WERI-Rb-1 (cell line): ENCODE measurements at places on chromosomes 1 and 21.

DNA sequence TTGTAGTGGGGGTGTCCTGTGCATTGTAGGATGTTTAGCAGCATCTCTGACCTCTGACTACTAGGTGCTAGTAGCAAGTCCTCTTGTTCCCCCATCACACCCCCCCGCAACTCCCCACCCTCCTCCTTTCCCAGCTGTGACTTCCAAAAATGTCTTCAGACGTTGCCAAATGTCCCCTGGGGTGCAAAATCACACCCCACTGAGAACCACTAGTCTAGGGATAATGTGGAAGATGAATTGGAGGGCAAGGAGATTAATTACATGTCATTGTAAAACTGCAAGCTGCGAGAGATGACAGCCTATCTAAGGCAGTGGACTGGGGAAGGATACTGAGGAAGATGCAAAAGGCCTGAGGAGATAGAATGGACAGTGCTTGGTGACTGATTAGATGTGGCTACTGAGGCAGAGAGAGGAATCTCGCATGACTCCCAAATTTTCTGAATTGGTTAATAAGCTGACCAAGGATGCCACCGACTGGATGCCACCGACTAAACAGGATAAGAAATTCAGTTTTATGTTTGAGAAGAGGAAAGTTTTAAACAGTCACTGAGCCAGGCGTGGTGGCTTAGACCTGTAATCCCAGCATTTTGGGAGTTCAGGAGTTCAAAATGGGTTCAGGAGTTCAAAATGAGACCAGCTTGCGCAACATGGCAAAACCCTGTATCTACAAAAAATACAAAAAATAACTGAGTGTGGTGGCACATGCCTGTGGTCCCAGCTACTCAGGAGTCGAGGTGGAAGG lies 3.1 kb upstream of the JAK1 start:
- no peak for DNase-seq

GRCh38 chr1:224534731-224535130 lies 81.4 kb upstream of the CNIH3 start:
- no peak for DNase-seq

DNA sequence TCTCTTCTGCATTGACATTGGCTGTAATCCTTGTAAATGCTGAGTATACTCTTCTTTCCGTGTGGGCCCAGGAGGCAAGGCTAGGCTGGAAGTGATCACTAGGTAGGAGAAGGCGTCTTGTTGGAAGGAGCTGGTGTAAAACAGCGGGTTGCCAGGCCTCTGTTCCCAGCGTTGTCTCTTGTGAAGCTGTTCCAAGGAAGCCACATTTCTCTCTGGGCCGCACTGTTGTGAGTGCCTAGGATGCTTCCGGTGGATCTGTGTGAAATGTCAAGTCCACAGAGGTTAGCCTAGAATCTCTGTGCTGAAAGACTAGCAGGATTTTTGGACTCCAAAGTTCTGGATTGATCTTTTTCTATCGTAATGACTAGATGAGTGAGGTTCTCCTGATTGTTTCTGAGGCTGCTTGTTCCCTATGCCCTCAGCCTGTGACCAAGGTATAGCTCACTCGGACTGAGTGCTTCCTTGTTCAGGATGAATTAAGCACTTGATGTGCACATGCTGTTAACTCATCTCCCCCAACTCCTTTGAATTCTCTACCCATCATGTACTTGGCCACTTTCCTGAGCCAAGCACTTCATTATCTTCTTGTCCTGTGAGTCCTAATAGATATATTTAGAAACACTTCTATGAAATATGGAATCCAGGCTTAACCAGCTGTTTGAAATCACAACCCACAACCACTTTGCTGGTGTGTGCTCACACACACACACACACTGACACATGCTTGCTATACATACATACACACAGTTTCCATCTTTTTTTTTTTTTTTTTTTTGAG lies 63.3 kb downstream of the PBX1 start:
- DNase-seq: no peak

DNA sequence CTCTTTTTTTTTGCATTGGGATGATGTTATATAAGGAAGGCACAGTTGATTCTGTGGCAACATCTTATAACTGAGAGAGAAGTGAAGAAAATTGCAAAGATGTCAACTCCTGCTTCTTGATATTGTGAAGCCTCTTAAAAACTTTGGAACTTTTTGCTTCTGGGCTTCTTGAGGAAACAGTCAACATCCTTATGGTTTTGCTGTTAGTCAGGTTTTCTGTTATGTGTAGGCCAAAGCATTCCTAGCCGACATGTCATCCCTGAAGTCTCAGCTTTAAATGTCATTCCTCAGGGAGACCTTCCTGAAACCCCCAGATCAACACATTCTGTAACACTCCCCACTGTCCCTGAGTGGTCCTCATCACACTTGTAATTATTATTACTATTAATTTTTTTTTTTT lies 12.6 kb downstream of the FALEC start:
- no peak for DNase-seq

GRCh38 chr1:112444269-112444668 lies 48.3 kb downstream of the CTTNBP2NL start:
- DNase-seq: no peak

DNA sequence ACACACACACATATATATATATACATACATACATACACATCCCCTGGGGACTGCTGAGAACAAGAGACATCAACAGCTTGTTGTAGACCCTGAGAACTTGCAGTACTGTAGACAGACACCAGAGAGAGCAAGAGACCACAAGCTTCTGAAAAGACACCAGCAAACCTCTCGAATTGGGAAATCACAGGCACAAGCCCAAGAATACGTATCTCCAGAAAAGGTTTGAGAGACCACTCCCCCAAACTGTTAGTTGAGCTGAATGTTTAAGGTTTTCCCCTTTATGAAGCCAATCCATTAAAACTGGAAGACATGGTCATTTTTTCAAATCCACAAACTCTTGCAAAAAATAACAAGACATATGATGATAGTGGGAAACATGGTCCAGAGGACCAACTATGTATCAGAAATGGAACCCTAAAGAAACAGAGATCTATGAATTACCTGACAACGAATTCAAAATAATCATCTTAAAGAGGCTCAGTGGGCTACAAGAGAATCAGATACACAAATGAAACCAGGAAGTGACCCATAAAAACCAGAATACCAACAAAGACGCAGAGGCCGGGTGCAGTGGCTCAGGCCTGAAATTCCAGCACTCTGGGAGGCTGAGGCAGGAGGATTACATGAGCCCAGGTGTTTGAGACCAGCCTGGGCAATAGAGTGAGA lies 45.1 kb downstream of the SLC2A1 start:
- peak; percentile 57 for DNase-seq
